SIG-M5 (cell line): ENCODE measurements at places on chromosomes 12 and 14.

DNA sequence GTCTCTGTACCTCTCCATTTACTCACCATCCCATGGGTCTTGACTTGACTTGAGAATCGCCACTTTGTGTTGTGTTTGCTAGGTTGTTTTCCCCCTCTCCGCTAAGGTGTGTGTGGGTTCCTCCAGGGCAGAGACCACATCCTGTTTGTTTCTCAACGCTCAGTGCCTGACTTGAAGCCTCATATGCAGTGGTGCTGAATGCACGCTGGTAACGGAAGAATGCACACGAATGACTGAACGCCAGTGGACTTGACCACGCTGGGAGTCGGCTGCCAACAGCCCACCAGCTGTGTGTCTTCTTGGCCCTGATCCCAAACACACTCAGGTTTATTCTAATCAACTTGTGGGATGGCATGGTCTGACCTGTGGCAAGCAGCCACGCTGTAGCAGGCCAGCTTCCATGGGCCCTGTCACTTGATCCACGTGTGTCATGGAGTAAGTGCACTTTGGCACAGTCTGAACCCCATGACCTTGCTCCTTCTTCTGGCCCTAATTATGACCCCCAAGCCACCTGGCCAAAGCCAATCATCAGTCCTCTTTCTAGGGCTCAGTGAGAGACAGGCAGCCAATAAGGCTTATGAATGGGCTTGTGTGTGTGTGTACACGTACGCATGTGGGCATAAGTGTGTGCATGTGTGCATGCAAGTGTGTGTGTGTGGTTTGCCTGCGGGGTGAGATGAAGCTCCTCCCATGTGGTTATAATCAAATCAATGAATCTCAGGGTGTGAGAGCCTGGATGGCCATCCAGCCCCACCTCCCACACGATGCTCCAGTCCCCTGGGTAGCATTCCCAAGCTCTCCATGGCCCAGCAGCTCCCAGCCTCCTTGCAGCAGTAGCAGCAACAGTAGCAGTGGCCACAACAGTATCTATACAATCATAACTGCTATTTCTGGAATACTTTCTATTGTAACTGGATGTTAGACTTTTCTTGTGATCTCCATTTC, 6.4 kb upstream of the TC2N start:
- DNase-seq = no peak

DNA sequence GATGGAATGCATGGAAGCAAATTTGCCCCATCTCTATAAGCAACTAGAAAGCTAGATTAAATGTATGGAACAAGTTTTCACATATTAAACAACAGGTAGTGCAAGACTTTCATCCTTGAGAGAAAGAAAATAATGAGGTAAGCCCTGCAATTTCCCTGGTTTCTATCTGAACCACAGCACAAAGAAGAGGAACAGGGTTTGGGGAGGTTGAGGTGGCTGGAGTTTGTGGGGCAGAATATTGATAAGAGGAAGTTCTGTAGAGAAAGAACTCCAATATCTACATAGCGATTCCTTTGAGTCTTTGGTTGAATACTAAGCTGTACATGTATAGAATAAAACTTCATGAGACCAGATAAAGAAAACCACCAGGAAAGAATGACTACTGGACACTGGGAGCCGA, 96.3 kb upstream of the CCND2 start:
- DNase-seq = no peak

- no peak for DNase-seq
These were observed 18.7 kb upstream of the HDAC7 start for GRCh38 chr12:47838286-47838931.

DNA sequence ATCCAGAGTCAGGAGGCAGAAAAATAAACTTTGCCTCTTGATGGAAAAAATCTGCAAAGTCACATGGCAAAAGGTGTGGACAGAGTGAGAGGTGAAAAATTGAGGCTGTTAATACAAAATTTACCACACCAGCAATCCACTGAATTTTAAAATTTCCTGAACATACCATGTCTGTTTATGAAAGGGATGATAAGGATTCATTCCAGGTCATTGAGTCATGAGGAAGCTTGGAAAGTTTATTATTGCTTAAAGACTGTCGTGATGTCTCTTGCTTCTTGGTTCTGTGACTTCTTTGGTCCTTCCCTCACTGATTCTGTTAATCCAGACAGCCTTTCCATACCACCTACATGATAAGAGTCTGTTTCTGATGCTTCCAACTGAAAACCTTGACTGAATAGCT, 73.2 kb downstream of the TTC6 start:
- no peak for DNase-seq

GRCh38 chr12:111310076-111310870, 58.6 kb downstream of the PHETA1 start:
- no peak for DNase-seq

- DNase-seq = no peak
These were observed 155.9 kb upstream of the NOS1 start for GRCh38 chr12:117517219-117517739.

- no peak for DNase-seq
These were observed 501.5 kb upstream of the TBX3 start for GRCh38 chr12:115185506-115185905.

DNA sequence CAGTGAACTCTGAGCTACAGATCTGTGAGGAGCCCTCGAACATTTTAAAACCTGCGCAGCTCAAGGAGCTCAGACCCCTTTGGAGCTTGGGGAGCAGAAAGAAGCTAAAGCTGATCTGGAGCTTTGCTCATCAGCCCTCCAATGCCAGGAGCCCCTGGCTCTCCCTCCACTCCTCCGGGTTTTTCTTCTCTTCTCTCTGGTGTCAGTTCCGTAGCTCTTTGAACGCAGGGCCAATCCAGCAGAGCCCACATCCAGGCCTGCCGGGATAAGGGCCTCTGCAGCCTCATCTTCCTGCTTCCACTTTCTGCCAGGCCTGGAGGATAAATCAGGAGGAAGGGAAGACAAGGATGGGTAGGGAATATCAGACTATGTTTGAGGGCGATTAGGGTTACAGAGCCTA, 6.0 kb downstream of the HOXC4 start:
- no peak for DNase-seq

DNA sequence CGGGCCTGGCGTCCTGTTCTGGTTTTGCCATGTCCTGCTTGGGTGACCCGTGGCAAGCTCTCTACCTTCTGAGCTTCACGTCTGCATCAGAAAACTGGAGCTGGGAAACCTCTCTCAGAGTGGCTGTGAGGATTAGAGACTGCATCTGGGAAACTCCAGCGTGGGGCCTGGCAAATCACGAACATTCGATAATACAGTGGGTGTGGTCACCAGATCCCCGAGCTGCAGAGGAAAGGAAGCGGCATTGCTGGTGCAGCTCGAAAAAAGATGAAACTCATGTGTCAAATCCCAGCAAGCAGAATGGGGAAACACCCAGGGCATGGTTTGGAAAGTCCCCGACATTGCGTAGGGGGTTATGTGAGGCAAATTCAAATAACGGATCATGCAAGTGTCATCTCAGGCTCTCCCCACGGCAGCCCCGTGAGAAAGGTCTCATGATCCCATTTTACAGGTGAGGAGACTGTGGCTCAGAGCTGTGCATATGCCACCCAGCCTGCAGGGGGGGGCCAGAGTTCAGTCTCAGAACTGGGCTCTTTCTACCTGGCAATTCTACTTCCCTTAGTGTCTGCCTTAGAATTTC, 98.1 kb upstream of the VRK1 start:
- no peak for DNase-seq

DNA sequence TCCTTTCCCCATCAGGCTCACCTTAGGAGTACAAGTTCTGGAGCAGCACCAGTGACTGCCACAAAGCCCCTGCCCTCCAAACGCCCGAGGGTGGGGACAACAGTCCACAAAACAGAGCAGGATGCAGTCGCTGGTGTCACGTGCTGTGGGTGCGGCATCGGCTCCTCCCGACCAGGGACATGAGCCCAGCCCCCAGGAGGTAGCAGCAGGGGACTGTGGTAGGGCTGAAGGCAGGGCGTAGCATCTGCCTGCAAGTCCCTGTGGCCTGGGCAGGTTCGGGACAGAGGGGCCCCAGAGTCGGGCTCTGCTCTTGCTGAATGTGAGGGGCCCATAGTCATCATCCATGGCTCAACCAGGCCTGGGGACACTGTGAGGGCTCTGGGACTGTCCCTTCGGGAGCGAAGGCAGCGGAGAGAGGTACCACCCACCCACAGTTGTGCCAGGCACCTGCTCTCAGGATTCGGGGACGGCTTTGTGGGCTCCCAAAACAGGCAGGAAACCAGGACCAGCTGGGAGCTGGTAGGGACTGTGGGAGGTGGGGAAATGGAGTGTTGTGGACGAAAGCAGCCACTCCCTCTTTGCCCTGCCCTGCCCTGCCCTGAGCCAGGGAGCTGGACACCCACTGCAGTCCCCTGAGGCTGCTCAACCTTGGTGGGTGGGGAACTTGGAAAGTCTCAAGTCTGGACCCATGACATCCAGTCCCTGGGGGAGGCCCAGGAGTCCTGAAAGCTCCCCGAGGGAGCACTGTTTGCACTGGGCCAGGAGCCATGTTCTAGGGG, 30.7 kb downstream of the FBRSL1 start:
- no peak for DNase-seq

DNA sequence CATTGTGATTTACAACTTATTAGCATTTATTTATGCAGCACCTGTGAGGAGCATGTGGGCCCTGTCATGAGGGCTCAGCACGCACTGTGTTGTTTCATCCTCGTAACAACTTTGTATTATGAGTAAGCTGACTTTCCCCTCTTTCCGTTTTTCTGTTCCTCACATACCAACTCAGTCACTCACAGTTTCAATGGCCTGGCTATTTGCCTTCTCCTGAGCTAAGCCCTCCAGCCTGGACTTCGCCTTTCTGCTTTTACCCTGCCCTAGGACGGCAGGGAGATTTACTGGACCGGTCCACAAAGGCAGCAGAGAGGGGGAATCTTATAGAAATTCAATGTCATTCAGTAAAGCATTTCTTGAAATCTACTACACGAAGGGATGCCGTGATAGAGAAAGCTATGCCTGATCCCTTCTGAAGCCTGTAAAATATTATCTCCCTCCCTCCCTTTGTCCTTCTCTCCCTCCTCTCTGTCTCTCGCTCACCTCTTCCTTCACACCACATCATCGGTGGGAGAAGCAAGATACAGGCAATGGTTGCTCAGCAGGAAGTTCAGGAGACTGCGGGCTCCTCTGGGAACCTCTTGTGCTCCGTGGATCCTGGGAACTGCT, 219.2 kb upstream of the TBX3 start:
- DNase-seq = no peak

GRCh38 chr12:21220266-21220665, 89.3 kb downstream of the SLCO1B1 start:
- DNase-seq = no peak

GRCh38 chr12:101015044-101015443, 195.0 kb downstream of the SLC5A8 start:
- no peak for DNase-seq

DNA sequence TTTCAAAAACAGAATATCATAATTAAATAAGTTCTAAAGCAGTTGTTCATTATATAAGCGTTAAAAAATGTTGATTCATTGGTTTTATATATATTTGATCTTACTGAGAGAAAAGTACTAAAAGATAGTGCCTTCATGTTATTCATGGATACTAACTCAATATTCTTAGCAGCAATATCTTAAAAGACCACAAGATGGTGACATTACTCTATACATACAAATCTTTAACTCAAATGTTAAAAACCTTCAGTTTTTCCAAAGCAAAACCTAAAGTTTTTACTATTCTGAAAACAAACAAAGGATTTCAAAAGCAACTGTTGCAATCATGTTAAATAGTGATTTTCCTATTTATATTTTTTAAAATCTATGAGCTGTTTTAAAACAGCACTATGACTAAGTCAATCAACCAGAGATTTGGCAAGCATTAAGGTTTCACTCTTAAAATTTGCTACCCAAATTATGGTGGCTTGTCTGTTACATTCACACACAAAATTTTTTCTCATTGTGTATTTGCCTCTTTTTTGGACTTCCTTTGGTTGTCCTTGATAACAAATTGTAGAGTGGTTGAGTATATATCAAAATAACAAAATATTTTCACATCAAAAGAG, 50.1 kb upstream of the RERGL start:
- no peak for DNase-seq

DNA sequence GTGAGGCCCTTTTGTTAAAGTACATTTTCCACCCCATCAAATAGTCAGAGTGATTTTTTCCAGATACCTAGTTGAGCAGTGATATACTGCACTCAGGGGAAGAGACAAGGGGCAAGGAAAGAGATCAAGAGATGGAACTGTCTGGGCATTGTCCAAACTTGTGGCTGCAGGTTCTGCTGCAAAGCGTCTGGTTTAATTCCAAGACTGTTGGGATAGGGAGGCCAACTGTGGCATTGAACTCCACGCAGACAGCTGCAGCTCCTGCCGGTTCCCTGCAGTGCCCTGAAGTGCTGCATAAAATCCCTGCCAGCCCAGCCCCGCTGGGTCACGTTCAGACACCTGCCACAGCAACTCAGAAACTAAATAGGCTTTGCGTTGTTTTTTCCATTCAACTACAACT, 30.5 kb downstream of the RPH3A start:
- DNase-seq = no peak

DNA sequence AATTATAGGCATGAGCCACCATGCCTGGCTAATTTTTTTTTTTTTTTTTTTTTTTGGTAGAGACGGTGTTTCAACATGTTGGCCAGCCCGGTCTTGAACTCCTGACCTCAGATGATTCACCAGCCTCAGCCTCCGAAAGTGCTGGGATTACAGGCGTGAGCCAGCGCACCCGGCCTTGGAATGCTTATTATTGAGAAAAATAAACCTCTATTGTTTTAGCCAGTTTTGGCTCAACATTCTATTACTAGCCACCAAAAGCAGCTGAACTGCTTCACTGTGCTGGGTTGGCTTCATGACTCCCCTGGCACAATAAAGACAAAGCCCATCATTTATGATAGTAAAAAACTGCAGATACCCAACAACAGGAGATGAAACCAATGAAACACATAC, 93.5 kb upstream of the CEP83 start:
- DNase-seq = no peak

- no peak for DNase-seq
These were observed 259.2 kb upstream of the NOVA1 start for GRCh38 chr14:26856876-26857518.

GRCh38 chr14:100545359-100545758, 41.9 kb downstream of the BEGAIN start:
- DNase-seq = no peak

DNA sequence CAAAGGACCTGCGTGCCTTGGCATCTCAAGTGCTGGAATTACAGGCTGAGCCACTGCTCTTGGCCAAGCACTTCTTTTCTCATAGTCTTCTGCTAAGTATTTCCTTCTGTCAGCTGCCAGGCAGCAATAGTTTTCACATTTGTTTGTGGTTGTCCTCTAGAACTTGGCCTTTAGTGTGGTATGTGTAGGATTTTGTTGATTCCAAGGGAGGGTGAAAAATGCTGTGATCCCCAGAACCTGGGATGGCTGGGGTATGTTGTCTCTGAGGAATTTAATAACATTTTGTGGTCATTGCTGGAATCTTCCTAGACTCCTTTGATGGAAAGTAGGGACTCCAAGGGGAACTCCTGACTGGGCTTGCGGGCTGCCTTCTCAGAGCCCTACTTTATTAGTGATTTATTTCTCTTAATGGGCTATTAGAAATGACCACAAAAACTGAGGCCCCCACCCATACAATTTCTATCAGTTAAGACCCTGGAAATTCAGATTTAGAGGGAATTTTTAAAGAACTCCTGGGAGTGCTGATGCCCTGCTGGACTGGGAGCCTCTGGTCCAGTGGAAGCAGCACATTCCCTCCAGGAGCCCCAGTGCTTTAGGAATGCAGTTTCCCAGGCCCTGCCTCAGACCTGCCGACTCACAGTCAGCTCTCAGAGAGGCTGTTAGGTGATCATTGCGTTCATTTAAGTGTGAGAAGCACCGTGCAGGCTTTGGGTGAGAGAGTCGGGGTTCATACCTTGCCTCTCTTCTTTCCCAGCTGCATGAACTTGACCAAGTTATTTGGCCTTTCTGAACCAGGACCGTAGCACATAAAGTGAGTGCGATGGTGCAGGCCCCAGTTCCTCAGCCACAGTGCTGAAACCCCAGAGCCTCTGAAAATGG, 22.7 kb downstream of the TRAF3 start:
- no peak for DNase-seq
